D341Med (cell line): ENCODE measurements at places on chromosomes 12 and 14.

- DNase-seq: peak; percentile 90
Observed at GRCh38 chr12:6554168-6555017, 1.4 kb downstream of the IFFO1 start.

DNA sequence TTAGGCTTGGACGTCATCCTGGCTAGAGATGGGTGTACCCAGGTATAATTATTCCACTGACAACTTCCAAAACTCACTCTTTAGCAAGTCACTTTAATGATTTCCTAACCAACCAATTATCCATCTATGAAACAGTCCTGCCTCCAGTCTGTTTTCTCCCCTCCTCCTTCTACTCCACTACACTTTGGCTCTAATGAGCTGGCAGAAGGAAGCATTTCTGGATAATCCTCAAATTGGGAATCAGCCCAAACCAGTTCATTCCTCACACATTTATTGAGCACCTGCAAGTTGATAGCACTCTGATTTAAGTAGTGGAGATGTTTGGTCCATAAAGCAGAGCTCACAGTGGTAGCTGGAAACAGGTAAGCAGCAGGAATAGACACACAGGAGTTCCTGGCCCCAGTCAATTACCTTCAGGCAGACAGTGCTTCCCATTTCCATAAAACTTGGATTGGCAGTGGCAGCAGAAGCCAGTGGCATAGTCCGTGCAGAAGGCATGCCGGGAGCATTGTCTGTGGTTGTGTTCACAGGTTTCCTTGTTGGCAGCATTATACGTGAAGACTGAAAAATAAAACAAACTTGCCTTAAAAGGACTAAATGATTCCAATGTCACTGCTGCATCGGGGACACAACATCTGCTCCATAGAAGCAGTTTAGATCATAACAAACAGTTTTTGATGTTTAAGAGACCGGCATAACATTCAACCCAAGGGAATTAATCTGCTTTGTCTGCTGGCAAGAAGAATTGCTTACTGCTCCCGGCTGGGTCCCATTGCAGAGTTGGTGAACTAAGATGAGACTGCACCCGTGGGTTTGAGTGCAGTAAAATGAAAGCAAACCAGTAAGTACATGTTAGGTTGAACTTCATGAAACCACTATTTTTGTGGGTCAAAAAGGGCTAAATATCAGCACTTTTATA lies 26.2 kb downstream of the NID2 start:
- no peak for DNase-seq

DNA sequence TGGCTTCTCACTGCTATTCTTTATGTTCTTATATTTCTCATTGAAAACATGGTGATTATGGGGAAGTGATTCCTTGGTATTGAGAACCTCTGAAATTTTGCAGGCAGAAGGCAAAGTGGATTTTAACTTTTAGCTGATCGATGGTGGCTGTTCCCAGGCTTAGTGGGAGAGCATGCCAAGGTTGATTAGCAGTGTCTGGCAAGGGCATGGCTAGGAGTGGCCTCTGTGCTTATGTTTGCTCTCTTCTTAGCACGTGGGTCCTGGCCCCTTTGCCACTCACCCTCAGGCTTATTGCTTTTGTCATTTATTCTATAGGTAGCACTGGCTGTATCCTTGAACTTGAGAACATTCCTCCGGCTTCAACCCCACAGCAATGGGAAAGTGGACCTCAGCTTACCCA lies 2.1 kb downstream of the MVK start:
- no peak for DNase-seq

- DNase-seq: no peak
Observed at GRCh38 chr14:85566603-85567002, 36.7 kb downstream of the FLRT2 start.

DNA sequence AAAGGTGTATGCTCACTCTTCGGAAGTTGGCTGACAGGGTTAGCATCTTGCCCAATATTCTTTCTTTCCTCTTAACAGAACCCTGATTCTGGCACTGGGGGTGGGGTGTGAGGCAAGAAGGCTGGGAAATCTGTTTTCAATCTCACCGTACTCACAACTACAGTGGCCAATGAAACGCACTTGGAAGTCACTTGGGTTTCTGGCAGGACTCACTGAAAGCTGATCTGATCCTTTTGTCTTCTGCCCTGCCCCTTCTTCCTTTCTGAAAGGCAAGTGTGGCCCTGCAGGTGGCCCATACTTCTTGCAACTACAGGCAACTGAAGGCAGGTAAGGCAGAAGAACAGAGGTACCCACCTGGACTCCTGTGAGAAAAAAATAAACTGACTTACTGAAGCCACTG lies 106.9 kb downstream of the STXBP6 start:
- DNase-seq: no peak

- no peak for DNase-seq
Observed at GRCh38 chr14:91412939-91413338, 4.7 kb downstream of the CCDC88C start.

- DNase-seq: no peak
Observed at GRCh38 chr12:116337312-116337711, 59.8 kb upstream of the MED13L start.

- DNase-seq: no peak
Observed at GRCh38 chr12:1188016-1188415, 197.0 kb downstream of the ERC1 start.

- DNase-seq: no peak
Observed at GRCh38 chr12:40056373-40056772, 49.5 kb downstream of the SLC2A13 start.

GRCh38 chr14:79580414-79580813 lies 630.9 kb downstream of the DIO2 start:
- no peak for DNase-seq

DNA sequence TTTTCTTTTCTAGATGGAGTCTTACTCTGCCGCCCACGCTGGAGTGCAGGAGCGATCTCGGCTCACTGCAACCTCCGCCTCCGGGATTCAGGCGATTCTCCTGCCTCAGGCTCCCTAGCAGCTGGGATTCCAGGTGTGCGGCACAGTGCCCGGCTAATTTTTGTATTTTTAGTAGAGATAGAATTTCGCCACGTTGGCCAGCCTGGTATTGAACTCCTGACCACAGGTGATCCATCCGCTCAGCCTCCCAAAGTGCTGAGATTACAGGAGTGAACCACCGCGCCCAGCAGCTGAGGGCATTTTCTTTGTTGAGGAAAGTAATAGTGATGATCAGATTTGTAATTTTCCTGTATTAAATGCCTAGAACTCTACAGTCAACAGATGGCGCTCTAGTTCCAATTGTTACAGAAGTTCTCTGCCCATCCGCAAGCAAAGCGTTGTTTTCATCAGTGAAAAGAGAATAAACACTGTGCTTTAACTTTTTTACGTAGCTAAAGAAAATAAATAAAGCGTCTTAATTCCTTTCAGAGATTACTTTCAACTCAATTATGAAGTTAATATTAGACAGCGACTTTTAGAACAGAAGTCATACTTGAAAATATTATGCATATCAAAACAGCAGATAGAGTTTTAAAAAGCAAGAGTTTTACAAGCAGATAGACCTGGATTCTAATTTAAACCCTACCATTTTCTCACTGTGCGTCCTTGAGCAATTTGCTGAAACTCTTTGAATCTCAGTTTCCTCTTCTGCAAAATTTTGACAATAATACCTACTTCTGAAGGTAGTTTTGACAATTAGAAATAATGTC lies 335.1 kb downstream of the DUSP6 start:
- DNase-seq: peak; percentile 49

GRCh38 chr12:59632408-59632807 lies 36.6 kb downstream of the SLC16A7 start:
- DNase-seq: no peak
